Dermis microvascular lymphatic vessel endothelial cell (primary cell): ENCODE measurements at places on chromosomes 11 and 22. TPM values are rescaled to one million over a fixed set of nuclear protein-coding genes. Genes with fewer than 3 reads are reported as not detected.

The API5 gene
- total RNA-seq = 55.0 and 59.1 TPM in 2 replicates

The CNGA4 gene
- total RNA-seq = not detected in 2 replicates

The OLFML1 gene
- 0.25 TPM in 1 of 2 replicates, not detected in the other for total RNA-seq

The KRTAP5-8 gene
- total RNA-seq = not detected in 2 replicates

The RANBP1 gene
- 113 and 148 TPM in 2 replicates for total RNA-seq

The OR6Q1 gene
- not detected in 2 replicates for total RNA-seq

The TRIM6 gene
- 0.38 and 3.9 TPM in 2 replicates for total RNA-seq

The CASP1 gene
- 22.7 and 25.4 TPM in 2 replicates for total RNA-seq

The PAFAH1B2 gene
- 172 and 190 TPM in 2 replicates for total RNA-seq

The DSCAML1 gene
- not detected in 2 replicates for total RNA-seq

The KLHL22 gene
- 14.9 and 23.6 TPM in 2 replicates for total RNA-seq

The TH gene
- total RNA-seq = 0.13 TPM in 1 of 2 replicates, not detected in the other

The CAPN5 gene
- total RNA-seq = 3.1 and 3.5 TPM in 2 replicates

The MMP27 gene
- total RNA-seq = not detected in 2 replicates
